ENCODE measurements at places on chromosomes 4 and X.
A peak's percentile ranks its signal among the peaks of the same experiment; 100 is the strongest.

DNA sequence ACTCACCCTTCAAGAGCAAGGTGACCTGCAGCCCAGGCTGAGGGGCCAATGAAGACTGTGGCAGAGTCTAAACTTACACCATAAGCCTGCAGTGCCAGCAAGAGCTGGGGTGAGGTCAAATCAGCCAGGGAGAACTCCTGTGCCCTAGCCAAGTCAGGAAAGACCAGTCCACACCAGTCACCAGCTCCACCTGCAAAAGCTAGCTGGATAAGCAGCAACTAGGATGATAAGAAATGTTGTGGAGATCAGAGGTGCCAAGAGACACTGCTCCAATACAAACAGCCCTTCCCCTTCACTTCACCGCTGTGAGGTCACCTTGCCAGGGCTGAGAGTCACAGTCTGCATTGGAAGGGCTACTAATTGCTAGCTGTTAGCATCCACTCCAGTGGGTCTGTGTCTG, 31.3 kb downstream of the NIPAL1 start:
- no peak for DNase-seq

GRCh38 chrX:3638280-3638873, 75.1 kb downstream of the PRKX start:
- no peak for DNase-seq

DNA sequence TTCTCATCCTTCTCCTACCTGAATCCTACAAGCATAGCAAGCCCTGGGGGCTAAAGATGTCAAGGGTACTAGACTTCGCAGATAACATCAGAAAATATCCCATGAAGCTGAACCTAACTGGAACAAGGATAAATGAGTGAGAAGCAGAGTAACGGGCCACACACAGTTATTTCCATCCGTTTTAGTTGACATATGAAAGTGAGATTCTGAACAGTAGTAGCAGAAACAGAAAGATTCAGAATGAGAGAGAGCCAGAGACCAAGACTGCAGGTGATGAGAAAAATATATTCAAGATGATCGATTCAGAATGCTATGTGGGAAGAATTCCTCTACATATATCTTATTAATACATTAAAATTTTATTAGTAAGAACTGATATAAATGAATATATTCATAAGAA, 165.1 kb downstream of the TSPAN5 start:
- no peak for DNase-seq

GRCh38 chrX:19291086-19291485, 52.6 kb upstream of the PDHA1 start:
- no peak for DNase-seq

GRCh38 chr4:87716371-87717265, 66.5 kb downstream of the DMP1 start:
- no peak for DNase-seq

DNA sequence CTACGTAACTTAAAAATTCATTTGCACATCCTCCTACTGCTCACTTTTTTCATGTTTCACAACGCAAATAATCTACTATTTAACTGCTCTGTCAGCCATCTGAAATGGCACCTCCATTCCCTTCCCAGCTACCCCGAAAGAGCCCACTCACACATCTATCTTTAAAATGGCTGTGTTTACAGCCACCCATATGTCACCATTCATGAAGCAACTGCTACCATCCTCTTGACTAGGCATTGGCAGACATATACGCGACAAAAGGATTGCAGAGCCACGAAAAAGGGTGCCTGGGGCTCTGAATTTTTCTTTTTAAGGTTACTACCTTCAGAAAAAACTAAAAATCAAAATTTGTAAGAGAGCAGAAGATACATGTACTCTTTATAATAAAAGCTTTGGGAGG, 11.5 kb downstream of the SH3RF1 start:
- no peak for DNase-seq

GRCh38 chr4:146511381-146511780, 10.4 kb downstream of the SLC10A7 start:
- DNase-seq, result no peak

- DNase-seq, result no peak
Measured at GRCh38 chr4:60737858-60738257, 462.3 kb upstream of the ADGRL3 start.

GRCh38 chrX:15465896-15466651, 27.1 kb downstream of the PIR start:
- no peak for DNase-seq

DNA sequence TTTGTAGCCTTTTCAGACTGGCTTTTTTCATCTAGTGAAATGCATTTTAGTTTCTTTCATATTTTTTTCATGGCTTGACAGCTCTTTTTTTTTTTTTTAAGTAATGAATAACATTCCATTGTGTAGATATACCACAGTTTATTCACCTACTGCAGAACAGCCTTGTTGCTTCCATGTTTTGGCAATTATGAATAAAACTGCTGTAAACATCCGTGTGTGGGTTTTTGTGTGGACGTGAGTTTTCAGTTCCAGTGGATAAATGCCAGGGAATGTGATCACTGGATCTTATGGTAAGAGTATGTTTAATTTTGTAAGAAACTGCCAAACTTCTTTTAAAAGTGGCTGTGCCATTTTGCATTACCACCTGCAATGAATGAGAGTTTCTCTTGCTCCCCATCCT, 160.8 kb downstream of the SOWAHB start:
- no peak for DNase-seq

- no peak for DNase-seq
Measured at GRCh38 chr4:84623661-84624060, 40.7 kb downstream of the CDS1 start.

- no peak for DNase-seq
Measured at GRCh38 chr4:100869276-100869675, 351.5 kb upstream of the EMCN start.

DNA sequence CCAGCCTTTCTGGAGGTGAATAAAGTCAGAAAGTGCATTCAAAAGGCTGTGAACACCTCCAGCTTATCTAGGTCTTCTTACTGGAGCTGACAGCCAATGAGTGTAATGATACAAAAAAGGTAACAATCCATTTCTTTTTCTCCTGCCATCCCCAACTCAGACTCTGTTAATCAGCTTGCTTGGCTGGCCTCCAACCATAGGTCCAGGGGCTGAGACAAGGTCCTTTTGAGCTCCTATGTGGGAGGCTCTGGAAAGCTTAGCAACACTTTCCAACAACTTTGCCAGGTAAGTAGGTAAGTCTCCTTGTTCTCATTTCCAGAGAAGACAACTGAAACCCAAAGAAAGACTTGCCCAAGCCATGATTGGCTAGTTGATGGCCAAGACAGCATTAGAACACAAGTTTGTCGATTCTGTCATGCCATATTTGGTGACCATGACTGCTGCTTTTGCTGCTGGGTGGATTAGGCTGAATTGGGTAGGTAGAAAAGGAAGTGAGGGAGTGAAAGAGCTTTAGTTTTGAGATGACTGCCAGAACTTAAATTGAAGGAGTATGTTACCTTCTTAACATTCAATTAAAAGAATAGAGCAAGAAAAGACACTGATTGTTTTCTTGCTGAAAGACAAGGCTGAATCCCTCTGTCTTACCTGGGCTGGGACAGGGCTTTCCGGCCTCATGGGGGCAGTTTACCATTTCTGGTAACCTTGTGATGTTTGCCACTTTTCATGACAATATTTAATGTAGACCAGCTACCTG, 22.8 kb downstream of the VSIG4 start:
- DNase-seq, result no peak

- DNase-seq, result no peak
Measured at GRCh38 chrX:49077941-49078340, 1.7 kb downstream of the WDR45 start.

- no peak for DNase-seq
Measured at GRCh38 chrX:137025930-137026329, 7.9 kb downstream of the GPR101 start.

DNA sequence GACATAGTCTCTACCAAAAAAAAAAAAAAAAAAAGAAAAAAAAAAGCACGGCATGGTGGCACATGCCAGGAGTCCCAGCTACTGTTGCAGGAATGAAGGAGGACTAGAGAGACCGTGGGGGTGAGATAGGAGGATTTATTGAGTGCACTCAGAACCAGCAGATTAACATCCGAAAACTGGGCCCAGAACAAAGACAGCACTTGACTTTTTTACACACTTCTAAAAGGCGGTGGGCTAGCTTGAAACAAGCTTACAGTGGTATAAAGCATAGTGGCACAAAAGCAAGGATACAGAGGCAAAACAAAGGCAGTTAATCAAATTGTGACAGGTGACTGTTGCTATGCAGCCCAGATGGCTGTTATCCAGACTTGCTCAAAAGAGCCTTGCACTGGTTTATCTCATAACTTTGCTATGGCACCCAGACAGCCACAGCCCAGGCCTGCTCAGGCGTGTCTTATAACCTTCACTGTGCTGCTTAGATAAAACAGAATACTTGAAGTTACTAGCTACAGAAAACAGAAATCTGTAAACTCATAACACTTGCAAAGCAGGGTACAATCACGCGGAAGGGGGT, 9.9 kb upstream of the PI4K2B start:
- DNase-seq, result no peak

- DNase-seq, result no peak
Measured at GRCh38 chrX:47936224-47936939, 67.4 kb downstream of the ZNF182 start.

DNA sequence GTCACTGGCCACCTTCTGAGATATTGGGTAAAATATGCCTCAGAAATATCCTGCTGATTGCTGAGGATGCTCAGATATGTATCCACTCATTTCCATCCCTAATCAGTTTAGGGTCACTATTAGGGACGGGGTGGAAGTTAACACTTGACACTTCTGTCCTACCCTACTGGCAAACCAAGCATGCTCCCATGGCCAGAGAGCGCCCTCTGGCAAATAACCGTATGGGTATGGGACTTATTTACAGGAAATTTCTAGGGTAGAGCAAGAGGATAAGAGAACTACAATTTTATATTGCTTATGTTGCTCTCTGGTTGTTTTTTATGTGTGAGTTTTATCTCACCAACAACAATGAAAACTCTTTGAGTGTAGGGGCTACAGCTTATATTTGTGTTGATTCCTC, 86.8 kb upstream of the TSPAN7 start:
- DNase-seq, result no peak

- no peak for DNase-seq
Measured at GRCh38 chr4:118989098-118990080, 100.7 kb downstream of the SYNPO2 start.

- no peak for DNase-seq
Measured at GRCh38 chrX:94743478-94743877, 1069.5 kb downstream of the FAM133A start.

GRCh38 chrX:19673375-19674040, 158.2 kb upstream of the MAP3K15 start:
- peak; percentile 4 for DNase-seq

GRCh38 chr4:186852073-186852420, 128.4 kb upstream of the FAT1 start:
- DNase-seq, result no peak

DNA sequence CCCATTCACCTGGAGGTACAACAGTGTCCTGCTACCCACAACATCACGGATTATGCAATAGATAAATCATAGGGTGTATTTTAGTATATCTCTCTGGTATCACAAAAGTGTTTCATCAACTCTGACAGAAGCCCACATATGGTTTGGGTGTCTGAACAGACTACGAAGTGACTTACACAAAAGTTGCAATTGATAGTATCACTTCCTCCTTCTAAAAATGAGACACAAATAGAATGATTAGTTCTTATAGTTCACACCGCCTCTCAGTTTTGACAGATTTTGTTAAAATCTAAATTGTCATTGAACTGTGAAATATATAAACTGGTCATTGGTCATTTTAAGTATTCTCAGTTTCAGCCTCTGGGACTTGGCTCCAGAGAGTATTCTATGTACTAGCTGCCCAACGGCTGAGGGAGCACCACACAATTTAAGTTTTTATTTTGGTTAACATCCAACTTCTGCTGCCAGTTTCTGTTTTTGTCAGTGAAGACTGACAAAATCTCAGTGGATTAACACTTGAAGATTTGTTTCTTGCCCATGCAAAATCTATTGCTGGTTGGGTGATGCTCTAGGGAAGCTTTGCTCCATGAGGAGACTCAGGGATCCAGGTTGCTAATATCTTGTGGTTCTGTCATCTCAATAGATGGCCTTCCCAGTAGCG, 113.8 kb upstream of the PUDP start:
- no peak for DNase-seq

DNA sequence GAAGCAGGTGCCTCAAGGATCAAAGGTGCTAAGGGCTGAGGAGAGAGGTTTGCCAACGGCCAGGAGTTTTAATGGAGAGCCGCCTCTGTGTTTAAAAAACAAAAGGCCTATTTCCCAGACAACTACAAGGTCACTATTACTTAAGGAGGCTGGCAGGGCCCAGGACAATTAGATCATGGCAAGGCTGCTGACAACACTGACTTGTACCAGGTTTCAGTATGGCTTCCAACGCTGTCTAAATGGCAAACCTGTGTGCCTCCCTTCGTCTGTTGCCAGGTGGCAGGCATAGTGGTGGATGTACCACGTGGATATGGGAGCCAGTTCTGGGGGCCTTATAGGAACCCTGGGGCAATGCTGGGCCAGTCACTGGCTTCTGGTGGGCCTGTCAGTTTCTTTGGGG, 41.0 kb downstream of the NSG1 start:
- no peak for DNase-seq

DNA sequence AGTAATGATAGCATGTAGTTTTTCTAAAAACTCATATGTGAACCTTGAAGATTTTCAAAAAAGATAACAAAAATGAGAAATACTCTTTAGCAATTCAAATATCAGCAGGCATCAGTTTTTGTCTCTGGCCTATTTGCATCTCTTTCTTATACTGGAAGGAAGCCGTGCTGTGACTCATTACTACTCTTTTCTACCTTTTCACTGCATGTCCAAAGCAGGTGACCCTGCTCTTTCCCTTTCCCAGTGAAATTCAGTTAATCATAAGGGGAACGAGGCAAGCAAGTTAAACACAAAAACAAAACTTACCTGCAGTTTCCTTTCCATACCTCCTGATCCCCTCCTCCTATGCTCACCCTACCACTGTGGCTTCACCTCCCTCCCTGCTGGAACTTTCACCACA, 9.3 kb downstream of the SPATA4 start:
- no peak for DNase-seq

DNA sequence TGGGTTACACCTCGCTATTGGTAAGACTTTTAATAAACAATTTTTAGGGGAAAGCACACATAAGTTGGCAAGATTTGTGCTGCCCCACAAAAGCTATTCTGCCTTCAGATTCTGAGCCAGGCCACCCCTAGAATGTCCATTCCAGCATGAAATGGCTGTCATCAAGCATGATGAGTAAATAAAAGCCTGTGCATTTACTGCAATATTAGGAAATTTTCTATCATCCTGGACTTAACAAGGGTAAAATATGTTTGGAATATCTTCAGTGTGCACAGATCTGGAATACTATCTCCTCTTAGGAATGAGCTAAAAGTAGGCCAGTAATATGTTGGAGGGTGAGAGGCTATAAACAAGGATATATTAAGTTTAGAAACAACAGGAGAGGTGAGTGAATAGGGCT, 510.9 kb downstream of the ANKRD50 start:
- no peak for DNase-seq

- DNase-seq, result no peak
Measured at GRCh38 chr4:118285931-118286330, 66.9 kb downstream of the PRSS12 start.

- DNase-seq, result no peak
Measured at GRCh38 chrX:750812-751211, 120.2 kb downstream of the SHOX start.
